ENCODE measurements at places on chromosomes 2 and 18.
A peak's percentile ranks its signal among the peaks of the same experiment; 100 is the strongest.

GRCh38 chr2:82089518-82089917 is 1785.0 kb upstream of the LRRTM1 start:
- DNase-seq, result no peak

- no peak for DNase-seq
Observed at GRCh38 chr2:241017228-241017940, 19.0 kb downstream of the SNED1 start.

- DNase-seq, result no peak
Observed at GRCh38 chr18:12479536-12479935, 71.8 kb downstream of the PRELID3A start.

- peak; percentile 46 for DNase-seq
Observed at GRCh38 chr2:227821043-227821942, 7.7 kb downstream of the CCL20 start.

GRCh38 chr2:3044587-3045317 is 332.9 kb downstream of the EIPR1 start:
- DNase-seq, result no peak

GRCh38 chr2:165401285-165401852 is 68.1 kb upstream of the CSRNP3 start:
- DNase-seq, result peak; percentile 69

DNA sequence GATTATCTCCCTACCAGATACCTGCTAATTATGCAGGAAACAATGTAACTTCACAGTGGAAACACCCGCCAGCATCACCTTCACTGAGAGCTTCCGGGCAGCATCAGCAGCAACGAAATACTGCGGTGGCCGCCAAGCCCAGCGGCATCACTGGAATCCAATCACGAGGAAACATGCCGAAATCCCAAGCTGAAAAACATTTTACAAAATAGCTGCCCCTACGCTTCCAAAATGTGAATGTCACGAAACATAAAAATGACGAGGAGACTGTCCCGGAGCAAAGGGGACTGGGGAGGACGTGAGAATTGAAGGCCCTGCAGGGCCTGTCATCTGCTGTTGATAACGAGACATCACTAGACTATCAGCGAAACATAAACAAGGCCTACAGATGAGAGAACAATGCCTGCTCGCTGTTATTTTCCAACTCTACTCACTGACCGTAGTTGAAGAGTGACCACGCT is 82.6 kb downstream of the HDAC4 start:
- no peak for DNase-seq

GRCh38 chr2:168692132-168692744 is 110.2 kb upstream of the NOSTRIN start:
- DNase-seq, result no peak

GRCh38 chr2:216743781-216744180 is 48.4 kb upstream of the IGFBP5 start:
- DNase-seq, result no peak

- DNase-seq, result no peak
Observed at GRCh38 chr2:105669384-105669891, 75.3 kb upstream of the NCK2 start.

DNA sequence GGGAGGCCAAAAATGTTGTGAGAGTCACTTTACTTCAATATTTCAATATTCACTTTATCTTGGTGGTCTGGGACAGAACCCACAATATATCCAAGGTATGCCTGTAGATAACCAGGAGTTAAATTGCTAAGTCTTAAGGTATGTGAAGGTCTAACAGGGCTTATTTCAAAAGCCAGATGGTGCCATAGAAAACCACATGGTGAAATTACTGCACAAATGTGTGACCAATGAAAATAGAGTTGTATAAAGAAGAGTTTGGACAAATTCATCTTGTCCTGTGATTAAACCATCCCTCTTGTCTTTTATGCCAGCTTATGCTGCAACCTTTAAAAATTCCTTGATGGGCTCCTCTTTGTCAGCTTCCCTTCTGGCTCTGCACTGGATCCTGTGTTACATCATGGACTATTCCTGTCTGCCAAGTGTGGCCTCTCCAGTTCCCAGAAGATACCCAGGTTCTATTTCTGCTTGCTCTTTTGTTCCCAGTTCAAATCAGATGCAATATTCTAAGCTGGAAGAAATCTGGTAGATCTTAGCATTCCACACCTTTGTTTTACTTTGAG is 46.8 kb downstream of the ANTXR1 start:
- no peak for DNase-seq

GRCh38 chr2:219358170-219359075 is 25.9 kb upstream of the RESP18 start:
- no peak for DNase-seq

DNA sequence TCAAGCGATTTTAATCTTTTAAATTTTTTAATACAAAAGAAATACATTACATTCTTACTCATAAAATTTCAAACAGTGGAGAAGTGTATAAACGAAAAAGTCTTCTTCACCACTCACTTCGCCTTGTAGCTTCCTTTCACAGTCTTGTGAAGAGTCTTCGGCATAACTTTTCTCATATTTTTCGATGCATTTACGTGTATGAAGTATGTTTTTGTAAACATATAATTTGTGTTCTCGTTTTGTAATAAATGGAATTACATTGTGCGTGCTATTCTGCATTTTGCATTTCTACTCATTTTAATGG is 1.1 kb downstream of the SP140L start:
- no peak for DNase-seq

- no peak for DNase-seq
Observed at GRCh38 chr2:96940980-96941775, 45.2 kb downstream of the FAM178B start.

DNA sequence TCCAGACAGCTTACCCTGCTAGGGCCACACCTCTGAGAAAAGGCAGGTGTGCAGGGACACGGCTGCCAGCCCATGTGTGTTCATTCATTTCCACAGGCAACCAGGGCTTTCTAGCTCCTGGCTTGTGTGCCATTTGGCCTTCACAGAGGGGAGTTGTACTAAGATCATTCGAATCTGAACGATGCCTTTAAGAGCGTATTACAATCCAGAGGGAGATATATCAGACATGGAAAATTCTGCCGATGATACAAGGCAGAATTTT is 64.2 kb upstream of the OTOF start:
- DNase-seq, result no peak

GRCh38 chr2:132824716-132825115 is 154.7 kb upstream of the LYPD1 start:
- DNase-seq, result peak; percentile 3

- peak; percentile 9 for DNase-seq
Observed at GRCh38 chr2:207142461-207142860, 23.3 kb downstream of the KLF7 start.

DNA sequence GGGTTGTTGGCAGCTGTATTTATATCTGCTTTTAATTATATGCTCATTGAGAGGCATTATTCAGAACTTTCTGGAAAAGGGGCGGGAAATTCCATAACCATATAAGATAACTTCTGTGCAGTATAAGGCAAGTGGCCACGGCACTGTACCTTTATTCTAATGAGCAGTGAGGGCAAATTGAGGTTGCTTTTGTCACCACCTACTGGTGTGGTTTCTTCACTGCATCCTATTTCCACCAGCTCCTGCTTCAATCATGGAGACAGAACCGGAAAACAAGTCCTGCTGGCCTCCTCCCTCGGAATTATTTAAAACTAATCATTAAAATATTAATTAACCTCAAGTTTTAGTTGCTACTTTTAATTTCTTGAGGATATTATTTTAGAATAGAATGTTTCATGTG is 759.4 kb downstream of the CBLN2 start:
- no peak for DNase-seq

GRCh38 chr2:224392545-224392944 is 9.4 kb downstream of the FAM124B start:
- no peak for DNase-seq

GRCh38 chr18:46497129-46497528 is 159.9 kb downstream of the LOXHD1 start:
- DNase-seq, result peak; percentile 56

GRCh38 chr2:105254531-105255210 is 13.1 kb downstream of the GPR45 start:
- no peak for DNase-seq

DNA sequence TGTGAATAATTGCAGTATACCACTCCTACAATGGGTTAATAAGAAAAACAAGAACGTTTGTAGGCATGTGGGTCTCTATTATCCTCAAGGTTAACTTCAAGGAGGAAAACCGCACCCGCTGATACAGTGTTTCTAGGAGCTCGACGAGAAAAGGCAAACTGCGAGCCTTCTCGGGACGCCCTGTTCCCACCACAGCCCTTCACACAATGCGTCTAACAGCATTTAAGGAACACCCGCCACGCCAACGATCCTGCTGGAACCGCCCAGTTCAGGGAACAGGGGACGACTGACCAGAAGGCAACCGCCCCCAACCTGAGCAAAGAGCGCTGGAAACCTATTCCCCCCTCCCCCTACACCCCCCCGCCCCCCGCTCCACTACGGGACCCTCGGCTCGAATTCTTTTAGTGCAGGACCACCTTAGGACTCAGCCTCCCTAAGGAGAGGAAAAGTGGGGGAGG is 710 bp upstream of the TMSB10 start:
- peak; percentile 69 for DNase-seq

GRCh38 chr2:36287363-36288275 is 68.0 kb upstream of the CRIM1 start:
- no peak for DNase-seq

GRCh38 chr2:55949211-55949610 is 25.6 kb upstream of the EFEMP1 start:
- no peak for DNase-seq

DNA sequence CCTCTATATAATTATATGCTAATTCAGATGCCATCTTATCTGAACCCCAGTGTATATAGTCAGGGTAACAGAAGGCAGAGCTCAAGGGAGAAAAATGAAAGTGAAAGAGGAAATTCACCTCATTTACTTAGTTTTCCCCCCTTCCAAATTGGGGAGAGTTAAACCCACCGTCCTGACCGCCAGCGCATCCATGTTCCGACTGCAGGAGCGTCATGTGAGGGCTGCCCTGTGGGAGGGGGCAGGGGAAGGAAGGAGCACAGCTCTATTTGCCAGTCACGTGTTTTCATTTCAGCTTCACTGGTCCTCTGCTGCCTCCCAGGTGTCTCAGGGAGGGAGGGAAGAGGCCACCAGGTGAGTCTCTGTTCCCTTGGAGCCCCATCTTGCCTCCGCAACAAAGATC is 13.2 kb downstream of the CNNM4 start:
- no peak for DNase-seq

DNA sequence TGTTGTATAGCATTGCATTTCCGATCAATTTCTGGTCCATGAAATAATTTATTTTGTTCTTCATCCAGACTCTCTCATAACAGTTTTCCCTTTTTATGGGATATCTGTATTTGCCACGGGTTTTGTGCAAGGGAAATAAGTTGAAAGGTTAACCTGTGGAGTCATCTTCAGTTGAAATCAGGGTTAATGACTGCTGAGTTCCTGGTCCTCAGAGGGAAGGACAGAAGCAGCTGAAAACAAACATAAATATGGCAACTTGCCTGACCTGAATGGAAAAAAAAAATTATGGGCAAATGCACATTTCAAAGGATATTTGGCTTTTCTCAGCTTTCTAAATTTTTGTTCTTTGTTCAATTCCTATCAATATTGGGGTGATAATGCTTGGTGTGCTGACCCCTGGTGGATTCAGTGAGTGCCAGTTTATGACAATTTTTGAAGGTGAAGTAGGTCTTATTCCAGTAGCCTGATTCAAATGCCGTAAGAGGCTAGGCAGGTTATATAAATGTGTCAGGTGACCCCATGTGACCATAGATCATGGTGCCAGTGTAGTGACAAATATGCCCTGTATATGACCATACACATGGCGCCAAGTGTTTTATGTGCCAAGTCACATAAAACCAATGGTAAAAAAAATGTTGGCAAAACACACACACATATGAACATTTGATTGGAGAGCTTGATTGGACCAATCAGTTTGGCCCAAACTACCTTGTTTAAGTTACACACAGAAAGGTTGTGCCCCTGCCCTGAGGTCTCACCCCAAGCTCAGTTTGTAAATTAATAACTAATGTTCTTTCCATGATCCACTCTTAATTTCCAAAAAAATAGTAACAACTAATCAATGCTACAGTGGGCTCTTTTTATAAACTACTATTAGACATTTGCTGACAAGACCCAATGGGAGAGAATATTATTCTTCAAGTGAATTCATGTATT is 47.6 kb upstream of the FAM124B start:
- DNase-seq, result peak; percentile 36

DNA sequence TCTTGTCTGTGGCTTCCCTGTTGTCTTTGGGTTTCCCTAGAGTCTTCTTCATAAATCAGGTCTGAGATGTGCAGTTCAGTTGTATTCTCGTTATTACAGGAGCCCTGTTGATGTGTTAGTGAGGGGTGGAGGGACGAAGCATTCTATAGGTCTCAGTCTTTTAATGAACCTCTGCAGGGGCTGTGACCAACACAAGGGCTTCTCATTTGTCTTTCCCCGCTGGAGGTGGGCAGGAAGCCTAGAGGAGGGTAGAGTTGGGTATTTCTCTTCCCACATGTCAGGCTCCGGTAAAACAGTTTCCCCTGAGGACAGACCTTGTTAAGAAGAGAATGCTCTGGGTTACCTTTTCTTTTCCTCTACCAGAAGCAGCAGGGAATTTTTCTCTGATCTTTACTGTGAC is 31.2 kb downstream of the PROC start:
- DNase-seq, result no peak

- DNase-seq, result no peak
Observed at GRCh38 chr2:196252408-196253115, 81.2 kb upstream of the STK17B start.

GRCh38 chr2:168801471-168801870 is 966 bp upstream of the NOSTRIN start:
- DNase-seq, result no peak

GRCh38 chr2:222912776-222913175 is 51.9 kb downstream of the ACSL3 start:
- no peak for DNase-seq

GRCh38 chr2:26355038-26355995 is 8.7 kb upstream of the ADGRF3 start:
- DNase-seq, result peak; percentile 94

DNA sequence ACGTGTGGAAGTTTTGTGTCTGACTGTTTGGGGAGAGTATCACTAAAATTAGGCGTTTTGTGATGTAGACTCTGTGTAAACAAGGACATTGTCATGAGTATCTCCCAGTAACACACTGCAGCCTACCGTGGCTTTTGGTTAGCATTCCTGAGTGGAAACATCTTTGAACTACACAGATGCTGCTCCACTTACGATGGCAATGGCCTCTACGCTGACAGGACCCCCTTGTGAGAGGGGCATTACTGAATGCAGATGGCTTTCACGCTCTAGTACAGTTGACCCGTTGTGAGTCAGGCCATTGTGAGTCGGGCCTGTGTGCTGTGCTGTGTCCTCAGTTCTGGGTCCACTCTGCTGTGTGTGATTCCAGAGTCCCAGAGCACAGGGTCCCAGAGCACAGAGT is 34.4 kb upstream of the ADNP2 start:
- DNase-seq, result no peak

Measured in RKO (cell line).